ENCODE measurements at places on chromosomes 2 and 18. TPM values are rescaled to one million over a fixed set of nuclear protein-coding genes. Genes with fewer than 3 reads are reported as not detected.

Gene TTN
- total RNA-seq, result under 0.01 TPM

Gene UNC80
- total RNA-seq, result not detected

Gene SIGLEC15
- total RNA-seq, result 0.09 TPM

Gene TUBB8B
- total RNA-seq, result not detected

Gene UGT1A9
- total RNA-seq, result 6.0 TPM

Gene REG1A
- total RNA-seq, result not detected
